ENCODE measurements at places on chromosomes 3 and 15. TPM values are rescaled to one million over a fixed set of nuclear protein-coding genes. Genes with fewer than 3 reads are reported as not detected.

The TICRR gene
- 1.2 TPM for total RNA-seq

The CAPN3 gene
- total RNA-seq = 0.49 TPM

The GMPS gene
- 31.7 TPM for total RNA-seq

The ACTRT3 gene
- total RNA-seq = 2.2 TPM

The CLDN16 gene
- total RNA-seq = 0.25 TPM

The CISH gene
- total RNA-seq = 0.74 TPM

The FRMD5 gene
- 19.7 TPM for total RNA-seq

The AP3B2 gene
- total RNA-seq = 45.7 TPM

The MAPKBP1 gene
- total RNA-seq = 34.7 TPM

The GP9 gene
- 0.25 TPM for total RNA-seq

The CNTN3 gene
- total RNA-seq = 28.3 TPM

The MFAP1 gene
- 17.5 TPM for total RNA-seq

The LRTM1 gene
- not detected for total RNA-seq

The ASB14 gene
- not detected for total RNA-seq

The MYRIP gene
- total RNA-seq = 8.6 TPM

The MCF2L2 gene
- 32.5 TPM for total RNA-seq

The FAM81A gene
- total RNA-seq = 51.1 TPM

The FGF12 gene
- 103 TPM for total RNA-seq

The EEF1AKMT4 gene
- 0.49 TPM for total RNA-seq

The CSTA gene
- not detected for total RNA-seq

The CLEC3B gene
- 19.2 TPM for total RNA-seq

The NDN gene
- 76.7 TPM for total RNA-seq

The KLHL18 gene
- total RNA-seq = 22.9 TPM

The RTP3 gene
- total RNA-seq = not detected

The LARP6 gene
- total RNA-seq = 10.8 TPM

The OXTR gene
- 0.74 TPM for total RNA-seq

The GRK7 gene
- 0.25 TPM for total RNA-seq

The MRPS25 gene
- 15.2 TPM for total RNA-seq

The NEK11 gene
- total RNA-seq = 18.4 TPM

The CPA3 gene
- total RNA-seq = not detected

The MUC13 gene
- total RNA-seq = not detected

The CHRFAM7A gene
- total RNA-seq = 2.7 TPM

The PP2D1 gene
- not detected for total RNA-seq

The NEK10 gene
- total RNA-seq = 18.7 TPM

The GOLGB1 gene
- 34.9 TPM for total RNA-seq

The DPPA2 gene
- not detected for total RNA-seq

The NOX5 gene
- not detected for total RNA-seq

The C3orf22 gene
- not detected for total RNA-seq

The LRRC34 gene
- 7.1 TPM for total RNA-seq

The FAM43A gene
- total RNA-seq = 2.5 TPM

The ANKRD34C gene
- under 0.01 TPM for total RNA-seq

The SLC22A13 gene
- under 0.01 TPM for total RNA-seq
